ENCODE measurements at places on chromosomes 12 and 14.

GRCh38 chr12:6620137-6620884, 13.1 kb upstream of the CHD4 start:
- DNase-seq, result no peak

DNA sequence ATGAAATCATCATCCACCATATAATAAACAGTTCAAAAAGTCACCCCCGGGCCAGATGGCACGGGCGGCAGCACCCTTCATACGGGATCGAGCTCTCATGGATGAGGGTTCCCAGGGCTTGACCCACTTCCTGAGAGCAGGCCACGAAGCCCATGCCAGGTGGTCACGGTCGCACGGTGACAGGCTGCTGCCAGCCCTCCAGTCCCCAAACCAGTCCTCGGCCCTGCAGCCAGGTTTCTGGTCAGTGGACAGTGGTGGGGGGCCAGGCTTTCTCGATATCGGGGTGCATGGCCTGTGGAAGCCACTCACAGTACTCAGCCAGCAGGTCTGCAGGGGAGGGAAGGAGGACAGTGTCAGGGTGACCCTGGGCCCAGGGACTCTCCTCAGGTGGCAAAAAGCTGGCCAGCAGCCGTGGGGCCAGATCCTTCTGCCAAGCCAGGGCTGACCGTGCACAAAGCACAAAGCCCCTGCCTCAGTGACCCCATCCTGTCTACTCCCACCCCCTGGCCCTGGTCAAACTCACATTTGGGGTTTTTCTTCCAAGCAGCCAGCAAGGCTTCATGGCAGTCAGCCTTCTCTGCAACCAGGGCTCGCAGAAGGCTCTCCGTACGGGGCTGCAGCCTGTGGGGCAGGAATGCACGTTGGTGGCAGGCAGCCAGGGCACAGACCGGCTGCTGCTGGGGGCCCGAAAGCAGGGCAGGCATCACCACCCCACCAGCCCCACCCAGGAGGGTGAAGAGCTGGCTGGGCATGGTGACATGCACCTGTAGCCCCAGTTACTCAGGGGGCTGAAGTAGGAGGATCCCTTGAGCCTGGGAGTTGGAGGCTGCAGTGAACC, 33.3 kb upstream of the UBC start:
- DNase-seq, result no peak

- DNase-seq, result no peak
Observed at GRCh38 chr12:104683831-104684503, 227.2 kb downstream of the CHST11 start.

- DNase-seq, result no peak
Observed at GRCh38 chr12:21340403-21340802, 5.7 kb upstream of the SLCO1A2 start.

- DNase-seq, result no peak
Observed at GRCh38 chr14:50363714-50364111, 33.0 kb downstream of the CDKL1 start.

DNA sequence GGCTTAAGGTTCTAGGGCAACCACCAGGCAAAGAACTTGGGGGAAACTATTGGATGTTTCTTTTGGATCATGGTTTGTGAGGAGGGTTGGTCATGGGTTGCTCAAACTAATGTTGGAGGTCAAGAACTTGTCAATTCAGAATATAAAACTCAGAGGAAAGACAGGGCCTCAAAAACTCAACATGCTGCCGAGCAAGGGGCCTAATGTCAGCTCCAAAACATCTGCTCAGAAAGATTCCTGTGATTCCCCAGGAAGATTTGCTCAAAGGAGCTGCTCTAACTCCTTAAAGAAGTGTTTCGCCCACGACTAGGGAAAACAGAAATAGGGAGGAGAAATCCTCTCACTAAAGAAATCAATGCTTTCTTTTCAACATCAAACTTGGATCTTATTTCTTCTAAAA, 3.7 kb upstream of the IGF1 start:
- no peak for DNase-seq

DNA sequence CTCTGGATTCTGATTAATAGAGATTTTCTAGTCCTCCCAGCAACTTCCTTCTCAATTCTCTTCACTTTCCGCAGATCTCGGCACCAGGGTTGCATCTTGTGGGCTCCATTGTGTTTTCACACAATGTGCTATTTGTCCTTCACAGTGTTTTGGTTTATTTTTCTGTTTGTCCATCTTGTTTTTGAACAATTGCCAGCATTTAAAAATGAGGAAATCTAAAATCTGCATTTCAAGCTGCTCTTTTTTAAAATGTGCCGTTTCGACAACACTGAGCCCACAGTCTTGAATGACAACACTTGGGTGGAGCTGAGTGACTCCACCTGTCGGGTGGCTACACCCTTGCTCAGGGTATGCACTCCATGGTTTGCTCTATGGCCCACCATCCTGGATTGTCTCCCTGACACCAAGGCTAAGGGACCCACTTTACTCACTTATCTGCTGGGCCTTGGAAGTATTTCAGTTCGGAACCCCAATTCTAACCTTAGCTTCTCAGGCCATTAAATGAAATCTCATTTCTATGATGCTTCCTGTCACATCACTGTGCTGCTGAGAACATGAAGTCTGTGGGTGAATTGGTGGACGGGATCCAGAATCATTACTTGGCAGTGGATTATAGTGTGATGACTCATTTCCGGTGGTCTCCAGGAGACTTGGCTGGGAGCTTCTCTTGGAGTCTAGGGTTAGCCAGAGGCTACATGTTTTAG, 3.4 kb upstream of the MYRFL start:
- DNase-seq, result no peak

- no peak for DNase-seq
Observed at GRCh38 chr14:54776361-54777001, 126.1 kb downstream of the GCH1 start.

- no peak for DNase-seq
Observed at GRCh38 chr12:70648191-70648590, 11.0 kb upstream of the PTPRB start.

DNA sequence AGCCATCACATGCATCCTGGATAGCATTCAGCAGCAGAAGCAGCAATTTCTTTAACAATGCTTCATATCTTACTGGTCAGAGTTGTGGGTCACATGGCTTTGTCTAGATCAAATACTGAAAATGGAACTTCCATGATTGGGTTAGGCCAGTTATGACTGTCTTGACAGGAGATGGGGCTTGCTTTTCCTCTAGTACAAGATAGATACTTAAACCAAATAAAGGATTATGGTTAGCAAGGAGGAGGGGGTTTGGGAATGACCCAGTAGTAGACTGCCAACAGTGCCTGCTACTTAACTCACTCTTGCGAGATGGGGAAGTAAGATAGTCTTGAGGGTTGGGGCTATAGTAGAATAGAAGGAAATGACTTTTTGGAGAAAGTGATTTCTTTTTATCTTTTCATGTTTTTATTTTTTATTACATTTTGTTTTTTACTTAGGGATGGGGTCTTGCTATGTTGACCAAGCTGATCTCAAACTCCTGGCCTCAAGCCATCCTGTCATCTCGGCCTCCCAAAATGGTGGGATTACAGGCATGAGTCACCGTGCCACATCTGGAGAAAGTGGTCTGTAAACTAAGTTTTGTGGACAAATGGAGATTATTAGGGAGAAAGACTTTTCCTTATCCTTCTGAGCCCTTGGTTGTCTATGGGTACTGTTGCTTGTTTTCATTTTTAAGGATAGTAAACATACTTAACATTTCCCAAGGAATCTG, 37.6 kb downstream of the WNK1 start:
- no peak for DNase-seq

DNA sequence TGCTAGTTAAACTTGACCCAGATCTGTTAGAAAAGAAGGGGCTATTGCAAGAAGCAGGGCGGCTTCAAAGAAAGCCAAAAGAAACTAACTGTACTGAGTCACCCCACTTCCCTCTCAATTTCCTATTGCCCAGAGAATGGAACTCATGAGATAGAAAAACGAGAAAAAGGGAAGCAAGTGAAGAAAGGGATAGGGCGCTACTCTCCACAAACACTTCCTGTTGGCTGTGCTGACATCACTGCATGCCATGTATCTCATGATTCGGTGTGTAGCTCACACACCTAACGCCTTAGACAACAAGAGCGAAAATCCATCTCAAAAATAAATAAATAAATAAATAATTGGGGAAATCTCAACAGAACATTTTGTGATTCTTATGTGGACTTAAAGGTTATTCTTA, 13.0 kb upstream of the P2RX4 start:
- DNase-seq, result no peak

DNA sequence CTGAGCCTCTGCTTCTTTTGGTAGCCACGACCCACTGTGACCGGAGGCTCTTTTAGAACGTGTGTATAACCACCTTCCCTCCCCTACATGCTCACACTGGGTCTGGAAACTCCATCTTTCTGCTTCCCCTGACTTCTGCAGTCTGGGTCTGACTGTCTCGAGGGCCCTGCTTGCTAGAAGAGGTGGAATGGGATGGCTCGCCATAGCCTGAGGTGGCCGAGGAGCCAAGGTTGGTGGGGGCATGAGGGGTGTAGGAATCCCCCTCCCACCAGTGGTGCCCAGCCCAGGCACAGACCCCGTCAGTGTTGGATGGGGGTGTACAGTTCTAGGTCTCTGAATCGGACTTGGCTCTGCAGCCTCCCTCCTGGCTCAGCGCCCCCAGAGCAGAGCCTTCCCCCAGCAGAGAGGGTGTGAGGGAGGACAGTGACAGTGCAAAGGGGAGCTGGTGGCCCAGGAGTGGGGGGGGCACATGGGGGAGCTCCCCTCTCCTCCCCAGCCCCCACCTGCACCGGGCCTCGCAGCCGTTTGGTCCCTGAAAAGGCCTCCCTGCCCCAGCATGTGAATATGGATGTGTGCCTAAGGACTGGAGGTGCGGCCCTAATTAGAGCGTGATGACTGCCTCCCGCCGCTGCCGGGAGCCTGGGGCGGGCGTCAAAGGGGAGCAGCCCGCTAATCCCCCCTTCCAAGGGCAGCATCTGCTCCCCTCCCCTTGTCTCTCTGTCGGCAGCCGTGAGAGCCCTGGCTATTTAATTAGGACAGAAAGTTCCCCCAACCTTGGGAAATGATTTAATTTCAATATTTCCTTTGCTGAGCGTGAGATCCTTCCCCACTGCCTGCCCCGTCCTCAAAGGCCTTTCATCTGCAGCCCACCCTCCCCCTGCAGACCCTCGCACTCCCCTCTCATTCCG, 196.2 kb upstream of the C14orf180 start:
- DNase-seq, result no peak

GRCh38 chr12:76290963-76291859, 57.0 kb downstream of the BBS10 start:
- DNase-seq, result no peak

GRCh38 chr14:73859145-73859544, 7.5 kb downstream of the PTGR2 start:
- no peak for DNase-seq

- DNase-seq, result no peak
Observed at GRCh38 chr12:108939594-108939993, 59.7 kb downstream of the DAO start.

DNA sequence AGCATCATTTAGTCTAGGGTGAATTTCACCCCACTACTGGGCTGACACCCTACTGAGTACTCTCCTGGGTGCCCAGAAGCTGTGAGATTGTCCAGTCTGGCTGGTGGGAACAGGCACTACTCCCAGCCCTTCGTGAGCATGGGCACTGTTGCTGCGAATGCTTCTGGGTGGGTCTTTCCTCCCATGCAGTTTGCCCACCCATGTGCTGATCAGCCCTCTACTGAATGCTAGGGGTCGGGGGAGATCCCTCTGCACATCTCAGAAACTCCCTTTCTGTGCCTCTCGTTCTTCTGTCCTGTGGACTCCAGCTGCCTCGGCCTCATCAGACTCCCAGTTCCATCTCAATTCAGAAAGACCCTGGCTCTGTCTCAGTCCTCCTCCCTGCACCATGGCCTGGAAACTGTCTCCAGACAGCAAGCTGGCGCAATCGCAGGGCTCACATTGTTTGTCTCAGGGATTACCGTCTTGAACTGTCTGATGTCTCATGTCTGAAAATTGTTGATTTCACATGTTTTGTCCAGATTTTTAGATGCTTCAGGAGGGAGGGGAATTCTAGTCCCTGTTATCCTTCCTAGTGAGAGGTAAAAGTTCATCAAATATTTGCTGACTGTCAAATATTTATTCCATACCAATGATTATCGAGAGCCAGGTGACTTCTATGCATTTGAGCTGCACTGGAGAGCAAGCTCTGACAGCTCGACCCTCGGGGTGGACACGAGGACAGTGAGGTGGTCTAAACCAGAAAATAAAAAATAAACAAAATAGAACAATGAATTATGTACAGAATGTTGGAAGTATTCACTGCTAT, 316.6 kb upstream of the RTL1 start:
- no peak for DNase-seq

GRCh38 chr14:76446486-76446885, 70.5 kb downstream of the ESRRB start:
- DNase-seq, result no peak

- DNase-seq, result peak; percentile 86
Observed at GRCh38 chr12:92784797-92785562, 82.2 kb downstream of the PLEKHG7 start.

DNA sequence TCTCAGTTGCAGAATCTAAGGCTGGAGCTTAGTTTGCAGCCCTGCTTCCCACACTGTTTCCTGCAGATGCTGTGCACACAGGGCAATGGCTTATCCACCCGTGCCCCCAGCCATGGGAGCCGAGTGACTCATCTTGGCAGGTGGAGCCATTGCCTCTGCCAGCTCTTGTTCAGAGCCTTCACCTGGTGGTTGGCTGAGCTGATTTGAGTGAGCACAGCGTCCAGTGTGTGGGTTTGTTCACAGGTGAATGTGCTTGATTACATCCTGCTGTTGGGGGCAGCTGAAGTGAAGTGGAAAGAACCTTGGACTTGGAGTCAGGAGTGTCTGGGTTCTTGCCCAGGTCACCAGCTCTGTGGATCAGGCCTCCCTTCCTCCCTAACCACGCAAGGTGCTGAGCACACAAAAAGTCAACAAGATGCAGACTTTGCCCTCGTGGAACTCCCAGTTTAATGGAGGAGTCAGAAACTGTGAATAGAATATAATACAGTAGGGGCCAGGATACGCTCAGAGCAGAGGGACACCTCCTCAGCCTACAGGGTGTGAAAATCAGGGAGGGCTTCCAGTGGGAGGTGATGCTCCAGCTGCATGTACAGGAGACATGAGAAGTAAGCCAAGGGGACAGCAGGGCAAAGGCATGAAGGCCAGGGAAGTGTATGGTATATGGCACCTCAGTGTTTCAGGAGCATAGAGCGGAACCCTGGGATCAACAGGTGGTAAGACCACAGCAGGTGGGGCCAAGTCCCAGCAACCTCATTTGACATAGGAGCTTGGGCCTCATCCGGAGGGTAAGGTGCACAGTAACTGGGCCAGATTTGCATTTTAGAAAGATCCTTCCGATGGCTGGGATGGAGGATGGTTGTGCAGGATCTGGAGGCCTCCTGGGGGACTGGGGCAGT, 22.8 kb downstream of the JDP2 start:
- DNase-seq, result no peak

GRCh38 chr12:49809381-49809905, 18.8 kb downstream of the NCKAP5L start:
- no peak for DNase-seq

GRCh38 chr12:11568155-11568761, 81.2 kb upstream of the ETV6 start:
- peak; percentile 76 for DNase-seq

DNA sequence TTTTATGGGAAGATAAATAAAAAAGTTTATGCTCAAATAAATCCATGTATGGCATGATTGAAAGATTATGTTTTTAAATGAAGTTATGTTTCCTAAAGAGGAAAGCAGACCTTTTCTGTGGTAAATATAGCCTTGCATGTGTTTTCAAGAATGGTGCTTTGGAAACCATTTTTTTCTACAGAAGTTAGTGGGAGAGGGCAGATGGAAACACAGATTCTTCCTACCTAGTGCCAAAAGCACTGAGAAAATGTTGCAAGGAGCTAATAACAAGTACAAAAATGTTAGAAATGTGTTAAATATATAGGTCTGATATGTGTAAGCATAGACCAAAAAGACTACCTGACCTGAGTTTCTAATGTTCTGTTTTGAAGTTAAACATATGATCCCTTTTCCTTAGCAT, 24.3 kb downstream of the TECPR2 start:
- DNase-seq, result no peak

GRCh38 chr14:103762036-103762435, 46.4 kb downstream of the ZFYVE21 start:
- DNase-seq, result no peak

Data from NCI-H526 treated with DMSO at 0.1 percent for 48 hours (cell line).